Suppressor macrophage (primary cell): ENCODE measurements at places on chromosomes 4 and X.

DNA sequence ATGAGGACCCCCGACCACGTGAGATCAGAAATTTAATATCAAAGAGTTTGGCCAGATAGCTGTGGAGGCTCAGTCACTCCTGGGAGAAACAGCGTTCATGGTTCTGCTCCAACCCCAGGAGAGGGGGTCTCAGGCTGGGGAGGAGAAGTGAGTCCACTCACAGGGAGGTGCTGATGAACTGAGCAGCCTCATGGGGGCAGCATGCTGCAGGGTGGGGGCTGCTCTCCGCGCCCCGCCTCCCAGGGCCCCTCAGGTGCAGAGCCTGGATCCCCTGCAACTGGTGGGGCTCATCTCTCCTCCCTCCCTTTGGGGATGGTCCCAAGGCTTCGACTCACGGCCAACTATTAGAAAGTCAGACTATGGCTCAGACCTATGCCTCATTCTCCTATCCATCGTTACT lies 26.6 kb upstream of the C4orf50 start:
- no peak for DNase-seq

DNA sequence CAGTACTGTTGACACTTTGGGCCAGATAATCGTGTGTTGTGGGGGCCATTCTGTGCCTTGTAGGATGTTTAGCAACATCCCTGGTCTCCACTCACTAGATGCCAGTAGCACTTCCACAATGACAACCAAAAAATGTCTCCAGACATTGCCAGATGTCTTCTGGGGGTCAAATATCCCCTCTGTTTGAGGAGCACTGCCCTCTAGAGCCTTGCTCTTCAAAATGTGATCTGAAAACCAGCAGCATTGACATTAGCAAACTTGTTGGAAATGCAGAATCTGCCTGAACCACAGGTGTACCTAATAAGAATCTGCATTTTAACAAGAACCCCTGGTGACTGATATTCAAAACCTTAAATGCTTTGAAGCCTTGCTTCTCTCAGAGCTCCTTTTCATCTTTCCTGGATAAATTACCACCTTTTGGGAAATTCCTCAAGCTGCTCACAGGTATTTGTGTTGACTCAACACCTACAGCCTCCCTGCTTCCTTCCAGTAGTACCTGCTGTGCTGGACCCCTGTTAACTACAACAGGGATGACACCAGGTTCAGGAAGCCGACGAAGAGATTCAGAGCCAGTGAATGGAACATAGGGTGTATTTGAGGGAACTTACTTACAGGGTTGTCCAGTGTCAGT lies 459.0 kb upstream of the NR3C2 start:
- DNase-seq = no peak

- no peak for DNase-seq
These were observed 36.9 kb downstream of the PAQR3 start for GRCh38 chr4:78902298-78902697.

- no peak for DNase-seq
These were observed 97.3 kb upstream of the HPRT1 start for GRCh38 chrX:134362560-134363089.

DNA sequence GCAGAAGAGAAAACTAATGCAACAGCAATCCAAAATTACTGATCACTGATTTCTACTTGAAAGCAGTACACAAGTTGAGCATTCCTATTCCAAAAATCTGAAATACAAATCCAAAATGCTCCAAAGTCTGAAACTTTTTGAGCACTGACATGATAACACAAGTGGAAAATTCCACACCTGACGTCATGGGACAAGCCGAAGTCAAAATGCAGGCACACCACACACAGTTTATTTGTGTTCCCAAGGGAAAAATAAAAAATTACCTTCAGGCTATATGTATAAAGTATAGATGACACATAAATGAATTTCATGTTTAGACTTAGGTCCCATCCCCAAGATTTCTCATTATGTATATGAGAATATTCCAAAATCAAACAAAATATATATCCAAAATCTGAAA lies 20.7 kb downstream of the ANKRD50 start:
- no peak for DNase-seq

GRCh38 chr4:40918330-40918729 lies 168.6 kb downstream of the NSUN7 start:
- DNase-seq = peak; percentile 33

GRCh38 chr4:85836588-85837438 lies 361.9 kb downstream of the ARHGAP24 start:
- DNase-seq = no peak

GRCh38 chr4:75412746-75413145 lies 101.5 kb downstream of the RCHY1 start:
- no peak for DNase-seq

- DNase-seq = no peak
These were observed 223.2 kb upstream of the CNKSR2 start for GRCh38 chrX:21151051-21151450.

GRCh38 chr4:185479507-185479971 lies 8.0 kb upstream of the CCDC110 start:
- no peak for DNase-seq

- DNase-seq = peak; percentile 45
These were observed 14.6 kb upstream of the KIAA0232 start for GRCh38 chr4:6767748-6768538.

GRCh38 chr4:123182289-123182688 lies 214.3 kb upstream of the SPRY1 start:
- no peak for DNase-seq

DNA sequence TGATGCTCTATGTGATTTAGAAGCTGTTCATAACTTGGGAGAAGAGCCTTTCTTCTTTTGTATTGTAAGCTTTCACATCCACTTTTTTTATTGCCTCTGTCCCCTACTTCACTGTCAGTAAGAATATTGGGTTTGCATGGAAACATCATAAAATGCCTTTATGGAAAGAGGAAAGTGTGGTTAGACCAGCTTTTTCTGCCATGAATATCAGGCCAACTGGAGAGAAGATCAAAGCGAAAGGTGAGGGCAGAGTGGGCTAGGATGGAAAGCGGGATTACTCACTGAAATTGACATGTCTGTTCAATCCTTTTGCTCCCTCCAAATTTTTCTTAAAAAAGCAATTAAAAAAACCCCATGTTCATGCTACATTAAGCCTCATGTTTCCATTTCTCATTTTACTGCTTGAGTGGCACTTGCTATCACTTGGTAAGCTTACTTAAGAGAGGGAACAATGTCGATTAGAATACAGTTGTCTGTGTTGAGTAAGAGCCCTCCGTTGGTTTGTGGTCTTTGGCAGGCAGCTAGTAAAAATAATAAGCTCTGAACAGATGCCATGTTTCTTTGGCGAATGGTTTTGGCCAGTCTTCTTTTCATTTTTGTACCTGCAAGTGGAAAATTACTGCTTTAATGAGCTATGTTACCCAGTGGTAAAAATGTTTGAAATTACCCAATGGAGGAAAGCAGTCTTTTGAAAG lies 35.9 kb downstream of the SUPT20HL1 start:
- DNase-seq = no peak

GRCh38 chr4:8699063-8699385 lies 106.5 kb downstream of the CPZ start:
- no peak for DNase-seq

DNA sequence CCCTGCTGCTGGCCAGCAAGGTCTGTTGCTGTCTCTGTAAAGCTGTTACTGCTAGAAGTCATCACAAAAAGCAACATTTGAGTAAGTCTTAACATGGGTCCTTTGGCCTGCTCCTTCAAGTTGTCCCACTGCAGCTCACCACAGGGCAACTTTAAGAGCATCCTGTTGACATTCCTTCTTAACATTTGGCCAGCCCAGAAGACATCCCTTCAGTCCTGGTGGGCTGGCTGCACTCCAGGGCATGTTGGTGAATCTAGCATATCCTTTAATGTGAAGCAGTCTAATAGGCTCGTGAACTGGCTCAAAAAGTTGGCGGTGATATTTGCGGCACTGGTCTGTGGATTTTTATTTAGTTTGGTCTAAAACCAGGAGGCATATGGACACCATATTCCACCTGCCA lies 92.2 kb upstream of the MAML3 start:
- DNase-seq = no peak

GRCh38 chr4:171025343-171025742 lies 787.9 kb upstream of the GALNTL6 start:
- no peak for DNase-seq

DNA sequence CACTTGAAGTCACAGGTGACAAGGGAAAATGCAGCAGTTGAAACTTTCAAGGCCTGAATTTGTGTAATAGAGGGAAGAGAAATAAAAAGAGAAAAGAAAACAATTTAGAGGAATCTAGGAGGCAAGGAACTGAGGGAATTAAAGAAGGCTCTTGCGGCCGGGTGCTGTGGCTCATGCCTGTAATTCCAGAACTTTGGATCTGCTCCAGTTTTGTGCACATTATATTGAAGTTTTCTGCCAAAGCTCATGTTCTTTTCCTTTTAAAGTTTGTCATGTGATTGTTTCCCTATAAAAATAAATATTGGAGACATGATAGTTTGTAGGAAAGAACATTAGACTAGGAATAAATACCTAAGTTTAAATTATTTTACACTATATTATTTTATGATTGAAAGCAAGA lies 433.9 kb upstream of the CPEB2 start:
- DNase-seq = no peak

- DNase-seq = peak; percentile 13
These were observed 15.9 kb downstream of the TMEM192 start for GRCh38 chr4:165096776-165097175.
